Smooth muscle cell of the pulmonary artery (primary cell): ENCODE measurements at places on chromosomes 4 and X. TPM values are rescaled to one million over a fixed set of nuclear protein-coding genes. Genes with fewer than 3 reads are reported as not detected.

The CFAP47 gene
- total RNA-seq: not detected in 2 replicates

The ADH1B gene
- 22.1 and 685 TPM in 2 replicates for total RNA-seq

The USP26 gene
- total RNA-seq: not detected in 2 replicates

The FAAH2 gene
- 0.07 and 0.23 TPM in 2 replicates for total RNA-seq

The NAAA gene
- 35.7 and 51.2 TPM in 2 replicates for total RNA-seq

The SHROOM2 gene
- 0.07 and 0.72 TPM in 2 replicates for total RNA-seq

The VEGFC gene
- total RNA-seq: 60.5 and 84.3 TPM in 2 replicates
